GM23338 (cell line): ENCODE measurements at places on chromosomes 7 and 10. TPM values are rescaled to one million over a fixed set of nuclear protein-coding genes. Genes with fewer than 3 reads are reported as not detected.

Gene ATG9B
- 1.2 and 2.2 TPM in 2 replicates for total RNA-seq

Gene PTPN20
- not detected in 2 replicates for total RNA-seq

Gene GIMAP1
- not detected in 2 replicates for total RNA-seq

DNA sequence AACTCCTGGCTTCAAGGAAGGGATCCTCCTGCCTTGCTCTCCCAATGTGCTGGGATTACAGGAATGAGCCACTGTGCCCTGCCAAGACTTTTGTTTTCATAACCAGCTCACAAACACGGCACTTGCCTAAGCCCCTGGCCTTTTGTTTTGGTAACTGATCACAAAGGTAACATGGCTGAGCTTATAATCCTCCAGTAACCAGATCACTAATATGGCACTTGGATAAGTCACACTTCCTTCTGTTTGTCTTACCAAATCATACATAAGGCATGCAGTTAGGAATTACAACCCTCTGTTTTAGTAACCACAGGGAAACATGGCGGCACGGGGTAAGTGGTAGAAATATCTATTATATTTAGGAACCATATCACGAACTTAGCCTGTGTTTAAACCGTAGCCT, 577.1 kb downstream of the CALN1 start:
- no peak for DNase-seq

GRCh38 chr7:141053626-141054025, 20.2 kb upstream of the TMEM178B start:
- DNase-seq: no peak

DNA sequence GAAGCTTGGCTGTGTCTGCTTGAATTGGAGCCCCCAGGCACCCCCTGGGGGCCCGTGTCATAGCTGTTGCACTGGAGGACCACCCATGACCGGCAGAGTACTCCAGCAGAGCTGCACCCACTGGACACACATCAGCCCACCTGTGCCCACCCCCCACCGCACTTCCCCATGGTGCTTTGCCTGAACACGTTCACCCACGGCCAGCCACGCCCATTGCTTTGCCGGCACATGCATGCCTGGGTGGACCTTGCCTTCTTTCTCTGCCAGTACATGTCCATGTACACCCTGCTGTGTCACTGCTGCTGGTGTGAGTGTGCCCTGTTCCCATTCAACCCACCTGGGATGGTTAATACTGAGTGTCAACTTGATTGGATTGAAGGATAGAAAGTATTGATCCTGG, 88.7 kb downstream of the SAMD9 start:
- DNase-seq: no peak
